HT-29 (cell line): ENCODE measurements at places on chromosomes 5 and 9.

- DNase-seq, result no peak
Observed at GRCh38 chr9:101849102-101849707, 110.8 kb upstream of the GRIN3A start.

DNA sequence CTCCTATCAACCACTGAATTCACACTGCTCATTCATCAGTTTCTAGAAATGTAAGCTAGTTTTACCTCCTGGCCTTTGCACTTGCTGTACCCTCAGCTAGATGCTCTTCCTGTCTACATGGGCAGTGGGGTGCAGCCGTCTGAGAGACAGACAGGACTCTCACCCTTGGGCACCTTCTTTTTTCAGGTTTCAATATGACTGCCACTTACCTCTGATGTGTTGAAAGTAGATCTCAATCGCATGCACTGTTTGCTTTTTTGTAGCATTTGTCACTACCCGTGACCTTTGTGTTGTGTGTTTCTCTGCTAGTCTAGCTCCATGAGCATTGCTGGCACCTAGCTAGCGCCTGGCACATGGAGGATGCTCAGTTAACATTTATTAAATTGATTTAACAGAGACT, 403.1 kb upstream of the TRPC7 start:
- no peak for DNase-seq

- DNase-seq, result no peak
Observed at GRCh38 chr9:125540497-125540896, 166.5 kb downstream of the MAPKAP1 start.

GRCh38 chr5:18465833-18466681, 831.8 kb downstream of the TAF11L14 start:
- DNase-seq, result peak; percentile 85

DNA sequence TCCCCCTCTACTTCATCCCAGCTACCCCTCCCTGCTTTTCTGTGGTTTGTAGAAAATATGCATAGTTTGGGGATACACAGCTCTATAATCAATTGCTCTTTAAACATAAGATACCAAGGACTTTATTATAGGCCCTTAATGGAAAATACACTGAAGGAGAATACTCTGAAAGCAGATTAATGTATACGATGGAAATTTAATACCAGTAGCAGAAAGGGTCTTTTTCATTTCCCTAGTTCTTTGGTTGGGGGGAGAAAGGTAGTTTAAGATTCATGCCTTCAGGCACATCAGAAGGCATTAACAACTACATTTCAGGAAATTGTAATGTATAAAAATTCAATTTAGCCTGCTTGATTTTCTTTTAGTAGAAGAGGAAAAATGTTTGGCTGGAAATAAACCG, 452.9 kb upstream of the ZNF608 start:
- no peak for DNase-seq

GRCh38 chr5:149640350-149640999, 59.2 kb downstream of the ARHGEF37 start:
- no peak for DNase-seq

- peak; percentile 33 for DNase-seq
Observed at GRCh38 chr5:142250119-142250518, 74.7 kb downstream of the SPRY4 start.

DNA sequence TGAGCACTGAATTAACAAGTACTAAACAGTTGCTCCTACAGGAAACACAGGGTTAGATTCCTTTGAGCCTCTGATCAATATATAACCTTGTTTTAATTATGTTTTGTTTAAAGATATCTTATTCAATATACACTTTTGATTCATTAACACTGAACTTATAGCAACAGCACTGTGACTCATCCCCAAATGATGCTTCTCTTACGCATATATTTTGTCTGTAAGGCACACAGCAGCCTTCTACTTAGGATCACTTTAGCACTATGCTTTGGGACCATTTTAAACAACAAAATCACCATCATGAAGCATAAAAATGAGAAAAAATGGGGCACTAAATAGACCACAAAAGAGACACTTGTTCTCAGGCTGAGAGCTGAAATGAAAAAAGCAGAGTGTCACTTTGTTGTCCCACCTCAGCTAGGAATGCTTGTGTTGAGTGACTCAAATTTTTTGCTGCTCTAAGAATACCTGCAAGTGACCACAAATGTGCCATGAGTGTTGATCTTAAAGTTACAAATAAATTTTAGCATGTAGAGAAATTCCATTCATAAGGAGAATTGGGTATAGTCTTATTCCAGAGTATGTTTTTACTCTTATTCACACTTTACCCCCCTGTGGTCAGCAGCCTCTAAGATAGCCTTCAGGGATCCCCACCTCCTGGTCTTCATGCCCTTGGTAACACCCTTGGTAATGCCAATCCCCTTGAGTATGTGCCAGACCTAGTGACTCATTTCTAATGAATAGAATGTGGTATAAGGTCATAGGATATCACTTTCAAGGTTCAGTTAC, 252.7 kb upstream of the IL12B start:
- peak; percentile 36 for DNase-seq

GRCh38 chr5:165996201-165996875, 2295.1 kb upstream of the WWC1 start:
- no peak for DNase-seq

DNA sequence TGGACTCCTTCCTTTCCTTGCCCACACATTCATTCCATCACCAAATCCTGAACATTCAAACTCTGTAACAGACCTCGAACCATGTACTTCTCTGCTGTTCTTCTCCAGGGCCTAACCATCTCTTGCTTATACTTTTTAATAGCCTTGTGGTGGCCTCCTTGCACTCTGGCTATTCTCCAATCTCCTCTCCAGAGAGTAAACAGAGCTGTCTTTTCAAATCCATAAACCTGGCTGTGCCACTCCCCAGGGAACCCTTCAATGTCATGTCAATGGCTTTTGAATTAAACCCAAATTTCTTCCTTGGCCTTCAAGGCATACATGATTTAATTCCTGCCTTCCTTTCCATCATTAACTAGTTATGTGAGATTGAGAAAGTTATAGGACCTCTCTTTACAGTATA, 277.6 kb upstream of the EFNA5 start:
- DNase-seq, result no peak

GRCh38 chr9:2158111-2158610, 143.0 kb downstream of the SMARCA2 start:
- DNase-seq, result peak; percentile 56

- DNase-seq, result no peak
Observed at GRCh38 chr5:178115136-178115813, 1.9 kb downstream of the N4BP3 start.

- no peak for DNase-seq
Observed at GRCh38 chr9:99103054-99103895, 1.6 kb upstream of the TGFBR1 start.

DNA sequence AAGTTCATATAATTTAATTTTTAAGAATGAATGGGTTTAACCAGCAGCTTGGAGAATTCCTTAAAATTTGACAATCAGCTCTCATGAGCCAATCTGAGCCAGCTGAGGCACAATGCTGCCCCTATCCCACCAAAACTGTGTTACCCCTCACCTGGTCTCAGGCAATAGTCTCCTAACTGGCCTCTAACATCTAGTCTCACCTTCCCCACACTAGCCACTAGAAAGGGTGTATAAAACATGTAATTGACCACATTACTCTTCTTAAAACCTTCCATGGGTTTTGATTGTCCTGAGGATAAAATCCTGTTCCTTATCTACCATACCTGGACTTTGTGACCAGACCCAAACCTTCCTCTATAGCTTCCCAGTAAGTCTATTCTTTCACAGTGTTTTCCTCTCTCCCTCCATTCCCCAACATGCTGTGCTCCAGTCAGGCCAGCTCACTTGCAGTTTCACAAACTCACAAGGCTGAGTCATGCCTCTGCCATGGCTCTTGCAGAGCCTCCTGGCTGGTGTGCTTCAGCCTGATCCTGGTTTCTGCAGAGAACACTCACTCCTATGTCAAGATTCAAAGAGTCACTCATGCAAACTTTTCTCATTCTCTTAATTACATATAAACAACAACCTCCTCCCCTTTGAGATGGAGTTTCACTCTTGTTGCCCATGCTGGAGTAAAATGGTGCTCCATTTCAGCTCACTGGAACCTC, 16.0 kb upstream of the ZCCHC7 start:
- no peak for DNase-seq
